NCI-H2107 (cell line): ENCODE measurements at places on chromosomes 4 and X.

GRCh38 chr4:120198411-120198810 lies 131.8 kb upstream of the MAD2L1 start:
- no peak for DNase-seq

DNA sequence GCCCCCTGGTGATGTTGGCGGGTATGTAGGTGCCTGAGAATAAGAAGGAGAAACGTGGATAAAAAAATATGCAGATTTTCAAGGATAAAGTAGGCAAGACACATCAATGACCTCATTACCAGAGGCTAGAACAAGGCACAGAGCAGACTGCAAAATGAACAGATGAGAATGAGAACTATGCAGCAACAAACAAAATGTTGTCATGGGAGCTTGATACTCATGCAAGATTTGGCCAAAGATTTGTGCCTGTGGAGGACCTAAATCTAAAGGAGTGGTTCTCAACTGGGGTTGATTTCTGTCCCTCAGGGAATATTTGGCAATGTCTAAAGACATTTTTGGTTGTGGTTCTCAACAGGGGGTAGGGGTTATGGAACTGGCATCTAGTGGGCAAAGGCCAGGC lies 177.3 kb downstream of the FRMPD4 start:
- no peak for DNase-seq

GRCh38 chrX:100615005-100615404 lies 21.6 kb downstream of the TSPAN6 start:
- DNase-seq: no peak

- DNase-seq: no peak
Measured at GRCh38 chr4:144627663-144628076, 18.3 kb upstream of the HHIP start.

DNA sequence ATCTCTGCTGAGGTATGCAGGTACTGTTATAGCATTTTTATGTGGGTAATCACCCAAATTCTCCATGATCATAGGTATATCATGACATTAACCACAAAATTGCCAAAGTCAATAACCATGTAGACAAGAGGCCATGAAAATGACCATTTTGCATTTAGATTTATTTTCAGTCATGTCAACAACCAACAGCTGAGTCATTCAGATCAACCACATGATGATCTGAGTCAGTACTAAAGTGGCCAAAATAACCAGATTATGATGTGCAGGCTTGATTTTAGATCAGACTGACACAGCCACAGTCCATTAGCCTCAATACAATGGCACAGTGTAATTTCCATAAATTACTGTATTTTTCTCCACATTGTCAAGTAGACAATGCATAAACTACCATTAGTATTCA lies 240.5 kb downstream of the GRIA3 start:
- DNase-seq: no peak

DNA sequence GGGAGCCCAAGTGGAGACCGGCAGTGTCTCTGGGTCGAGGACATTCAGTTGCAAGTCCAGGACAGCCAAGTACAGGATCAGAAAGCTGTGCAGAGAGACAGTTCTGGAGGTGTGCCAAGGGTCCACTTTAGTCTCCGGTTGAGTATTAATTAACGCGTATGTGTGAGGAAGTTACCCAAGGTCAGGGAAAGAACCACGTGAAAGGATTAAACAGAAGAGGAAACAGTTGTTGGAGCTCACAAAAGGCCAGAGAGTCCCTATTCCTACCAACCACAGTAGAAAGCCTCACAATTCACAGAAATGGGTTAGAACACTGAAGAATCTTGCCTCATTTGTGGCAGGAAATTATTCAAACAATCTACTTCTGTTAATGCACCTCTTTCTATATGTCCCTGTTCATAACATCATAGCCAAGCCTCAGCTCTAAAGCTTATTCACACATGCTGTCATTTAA lies 17.9 kb upstream of the NSUN7 start:
- DNase-seq: peak; percentile 38

- DNase-seq: no peak
Measured at GRCh38 chrX:46758163-46758955, 559 bp downstream of the SLC9A7 start.

GRCh38 chrX:149760965-149761364 lies 12.9 kb upstream of the HSFX1 start:
- no peak for DNase-seq

DNA sequence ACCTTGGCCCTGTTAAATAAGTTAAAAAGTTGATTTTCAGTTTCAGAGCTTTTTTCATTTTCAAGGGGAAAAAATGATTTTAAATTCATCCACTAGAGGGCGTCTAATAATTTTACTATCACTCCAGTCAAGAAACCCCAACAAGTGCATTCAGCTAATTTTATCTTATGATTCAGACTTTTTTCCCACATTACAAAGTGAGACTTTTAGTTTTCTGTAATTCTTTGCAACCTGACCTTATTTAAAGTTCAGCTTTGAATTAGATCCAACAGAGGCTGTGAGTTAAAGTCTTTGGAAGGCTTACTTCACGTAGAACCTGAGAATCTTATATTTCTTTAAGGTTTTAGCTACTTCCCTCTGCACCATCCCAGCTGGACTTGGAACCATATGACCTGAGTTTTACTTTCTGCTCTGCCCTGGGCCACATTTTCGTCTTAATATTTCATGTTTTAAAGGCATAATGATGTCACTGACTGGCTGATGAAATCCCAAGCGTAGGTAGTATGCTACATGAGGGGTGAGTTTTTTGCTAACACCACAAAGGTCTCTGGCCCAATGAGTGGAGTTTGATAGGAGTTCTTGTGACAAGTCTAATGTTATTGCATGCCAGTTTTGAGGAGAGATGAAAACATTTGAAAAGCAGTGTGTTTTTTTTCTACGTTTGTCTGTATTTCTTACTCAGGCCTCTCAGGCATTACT lies 7.2 kb downstream of the GNRHR start:
- no peak for DNase-seq

DNA sequence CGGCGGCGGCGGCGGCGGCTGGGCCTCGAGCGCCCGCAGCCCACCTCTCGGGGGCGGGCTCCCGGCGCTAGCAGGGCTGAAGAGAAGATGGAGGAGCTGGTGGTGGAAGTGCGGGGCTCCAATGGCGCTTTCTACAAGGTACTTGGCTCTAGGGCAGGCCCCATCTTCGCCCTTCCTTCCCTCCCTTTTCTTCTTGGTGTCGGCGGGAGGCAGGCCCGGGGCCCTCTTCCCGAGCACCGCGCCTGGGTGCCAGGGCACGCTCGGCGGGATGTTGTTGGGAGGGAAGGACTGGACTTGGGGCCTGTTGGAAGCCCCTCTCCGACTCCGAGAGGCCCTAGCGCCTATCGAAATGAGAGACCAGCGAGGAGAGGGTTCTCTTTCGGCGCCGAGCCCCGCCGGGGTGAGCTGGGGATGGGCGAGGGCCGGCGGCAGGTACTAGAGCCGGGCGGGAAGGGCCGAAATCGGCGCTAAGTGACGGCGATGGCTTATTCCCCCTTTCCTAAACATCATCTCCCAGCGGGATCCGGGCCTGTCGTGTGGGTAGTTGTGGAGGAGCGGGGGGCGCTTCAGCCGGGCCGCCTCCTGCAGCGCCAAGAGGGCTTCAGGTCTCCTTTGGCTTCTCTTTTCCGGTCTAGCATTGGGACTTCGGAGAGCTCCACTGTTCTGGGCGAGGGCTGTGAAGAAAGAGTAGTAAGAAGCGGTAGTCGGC lies 528 bp downstream of the FMR1 start:
- DNase-seq: peak; percentile 31
